Transverse colon (tissue), 4 donors: ENCODE measurements at places on chromosomes 4 and X.

DNA sequence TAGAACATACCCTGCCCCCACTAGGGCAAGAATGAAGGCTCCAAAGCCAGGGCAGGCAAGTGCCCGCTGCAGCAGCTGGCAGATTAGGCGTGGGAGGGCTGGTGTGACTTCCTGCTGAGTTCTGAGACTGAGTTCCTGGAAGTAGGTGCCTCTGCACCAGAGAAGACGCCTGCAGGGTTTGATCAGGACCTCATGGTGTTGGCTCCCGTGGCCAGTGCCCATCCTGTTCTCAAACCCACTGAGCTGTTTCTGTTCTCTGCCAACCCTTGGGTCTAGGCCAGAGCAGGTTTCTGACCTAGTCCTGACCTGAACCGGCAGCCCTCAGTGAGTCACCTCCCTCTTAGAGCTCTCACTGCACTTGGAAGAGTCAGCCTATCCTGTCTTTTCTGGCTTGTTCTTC is 220.7 kb downstream of the HS6ST2 start:
- no peak for DNase-seq
- no peaks in the 10 kb centered on the region for H3K36me3 ChIP-seq
- no peaks in the 10 kb centered on the region for H3K27me3 ChIP-seq
- H3K27ac ChIP-seq = no peak overlapping the region
- H3K4me1 ChIP-seq = no peaks in the 10 kb centered on the region

DNA sequence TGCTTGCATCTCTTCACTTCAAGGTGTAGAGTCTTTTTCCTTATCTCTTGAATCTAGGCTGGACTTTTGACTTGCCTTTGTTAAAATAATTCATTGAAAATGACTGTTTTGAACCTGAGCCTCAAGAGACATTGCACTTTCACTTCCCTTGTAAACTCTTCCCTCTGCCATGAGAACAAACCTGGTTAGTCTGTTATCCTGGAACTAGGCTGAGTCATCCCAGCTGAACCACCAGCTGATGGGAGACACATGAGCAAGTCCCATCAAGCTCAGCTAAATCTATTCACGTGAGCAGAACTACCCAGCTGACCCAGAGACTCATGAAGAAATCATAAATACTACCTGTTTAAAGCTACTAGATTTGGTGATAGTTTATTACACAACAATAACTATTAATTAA is 202.3 kb upstream of the CENPE start:
- H3K27me3 ChIP-seq = no peaks in the 10 kb centered on the region
- H3K36me3 ChIP-seq = no peaks in the 10 kb centered on the region
- H3K4me1 ChIP-seq = no peaks in the 10 kb centered on the region
- no peak overlapping the region for H3K4me3 ChIP-seq
- H3K27ac ChIP-seq = no peak overlapping the region

GRCh38 chr4:100708776-100709175 is 191.0 kb upstream of the EMCN start:
- DNase-seq = no peak
- H3K4me1 ChIP-seq = peaks cover 5% of the 10 kb centered on the region
- no peaks in the 10 kb centered on the region for H3K27me3 ChIP-seq
- no peak overlapping the region for H3K27ac ChIP-seq
- no peaks in the 10 kb centered on the region for H3K36me3 ChIP-seq
- H3K4me3 ChIP-seq = no peak overlapping the region

DNA sequence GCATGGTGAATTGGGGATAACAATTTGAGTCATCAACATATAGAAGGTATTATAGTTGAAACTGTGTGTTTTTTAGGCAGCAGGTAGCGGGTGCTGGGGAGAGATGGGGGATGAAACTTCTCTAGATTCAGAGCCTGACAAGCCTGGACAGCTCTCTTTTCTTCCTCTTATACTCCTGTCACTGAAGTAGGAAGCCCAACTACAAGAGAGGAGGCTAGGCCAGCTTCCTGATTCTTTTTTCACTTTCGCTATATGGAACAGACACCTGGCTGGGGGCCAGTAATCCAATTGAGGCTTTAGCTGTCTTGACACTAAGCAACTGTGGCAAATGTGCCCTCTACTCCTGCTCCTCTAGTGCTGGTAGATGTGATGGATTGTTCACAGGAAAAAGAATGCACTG is 69.2 kb downstream of the PHKA1 start:
- no peaks in the 10 kb centered on the region for H3K4me1 ChIP-seq
- H3K27ac ChIP-seq = no peak overlapping the region

DNA sequence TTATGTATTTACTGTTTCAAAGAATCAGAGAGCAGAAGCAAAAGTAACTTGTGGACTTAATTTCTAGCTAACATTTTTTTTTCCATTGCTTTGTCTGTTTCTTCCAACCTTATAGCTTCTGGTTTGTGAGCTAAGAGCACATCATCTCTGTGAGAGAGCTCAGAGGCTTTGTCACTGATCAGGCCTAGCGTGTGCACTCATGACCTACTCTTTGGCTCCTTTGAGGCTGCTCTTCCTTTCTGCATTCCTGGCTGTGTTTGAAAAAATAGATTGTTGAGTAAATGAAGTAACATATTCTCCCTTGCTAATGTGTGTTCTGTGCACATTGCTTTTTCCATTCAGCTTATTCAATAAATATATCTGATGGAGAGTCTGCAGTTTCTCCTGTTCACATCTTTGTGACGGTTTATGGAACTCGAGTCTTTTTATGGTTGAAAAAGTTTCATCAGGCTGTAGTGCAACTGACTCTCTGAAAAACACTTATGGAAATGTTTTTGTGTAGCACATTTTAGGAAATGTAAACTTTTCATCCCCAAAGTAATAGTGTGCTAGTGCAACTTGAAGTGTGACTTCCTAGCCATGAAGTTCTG is 133.0 kb downstream of the RAPGEF2 start:
- H3K4me3 ChIP-seq = no peak overlapping the region
- no peak overlapping the region for H3K27ac ChIP-seq
- no peaks in the 10 kb centered on the region for H3K36me3 ChIP-seq
- DNase-seq = no peak

DNA sequence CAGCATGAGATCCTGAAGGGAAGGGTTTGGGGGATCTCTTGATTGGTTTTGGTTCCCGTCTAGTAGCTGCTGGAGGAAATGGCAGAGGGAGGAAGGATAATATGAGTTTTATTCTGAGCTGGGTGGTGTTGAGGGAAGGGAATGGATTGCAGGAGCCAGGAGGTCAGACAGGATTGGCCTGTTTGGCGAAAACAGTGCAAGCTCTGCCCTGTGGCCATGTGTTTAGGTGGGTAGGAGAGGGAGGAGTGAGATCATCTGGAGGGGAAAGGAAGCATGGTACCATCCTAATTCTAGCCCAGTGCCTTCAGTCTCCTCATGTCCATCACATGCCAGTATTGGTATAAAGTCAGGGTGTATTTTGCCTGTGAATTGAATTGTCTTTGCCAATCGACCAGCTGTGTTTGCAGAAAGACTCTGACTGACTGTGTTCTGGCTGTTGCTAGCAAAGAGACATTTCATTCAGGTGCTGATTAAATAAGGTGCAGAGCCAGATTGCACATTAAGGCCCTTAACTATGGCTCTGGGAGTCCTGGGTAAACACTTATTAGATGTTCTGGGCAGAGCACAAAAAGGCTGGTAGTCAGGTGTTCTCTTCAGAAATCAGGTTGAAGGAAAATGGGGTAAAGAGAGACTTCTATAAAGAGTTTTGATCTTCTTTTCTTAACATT is 10.0 kb downstream of the TMEM164 start:
- H3K4me1 ChIP-seq = no peaks in the 10 kb centered on the region
- H3K27ac ChIP-seq = no peak overlapping the region
- no peaks in the 10 kb centered on the region for H3K36me3 ChIP-seq
- no peaks in the 10 kb centered on the region for H3K27me3 ChIP-seq
- H3K4me3 ChIP-seq = no peak overlapping the region
